ENCODE measurements at places on chromosomes 1 and 21.

DNA sequence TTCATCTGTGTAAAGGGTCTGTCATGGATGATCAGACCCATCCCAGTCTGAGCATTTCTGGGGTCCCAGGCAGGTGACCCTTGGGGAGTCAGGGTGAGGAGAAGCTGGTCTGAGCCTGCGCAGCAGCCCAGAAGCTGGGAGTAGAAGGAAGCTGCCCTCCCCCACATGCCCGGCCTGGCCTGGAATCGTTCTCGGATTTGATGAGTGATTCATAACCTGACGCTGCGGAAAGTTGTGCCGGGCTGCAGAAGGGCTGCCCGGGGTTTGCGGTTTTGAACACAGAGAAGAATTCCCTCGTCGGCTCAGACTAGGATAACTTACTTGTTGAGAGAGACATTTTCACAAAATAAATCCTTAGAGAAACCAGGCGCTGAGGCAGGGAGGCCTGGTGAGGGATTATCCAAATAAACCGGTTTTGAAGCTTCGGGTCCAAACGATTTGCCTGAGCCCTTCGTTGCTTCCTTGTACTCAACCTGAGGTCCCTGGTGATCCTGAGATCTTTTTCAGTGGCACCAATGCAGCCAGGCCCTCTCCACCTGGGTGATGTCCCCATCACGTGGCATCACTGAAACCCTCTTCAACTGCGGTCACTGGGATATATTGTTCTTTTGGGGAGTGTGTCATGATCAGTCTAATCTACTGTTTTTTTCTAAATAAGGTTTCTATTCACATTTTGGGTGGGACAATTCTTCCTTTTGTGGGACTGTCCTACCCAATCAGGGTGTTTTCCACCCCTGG is 29.2 kb downstream of the EPHB2 start:
- no peak for DNase-seq

- no peak for DNase-seq
Observed at GRCh38 chr1:246280551-246280950, 226.5 kb downstream of the SMYD3 start.

DNA sequence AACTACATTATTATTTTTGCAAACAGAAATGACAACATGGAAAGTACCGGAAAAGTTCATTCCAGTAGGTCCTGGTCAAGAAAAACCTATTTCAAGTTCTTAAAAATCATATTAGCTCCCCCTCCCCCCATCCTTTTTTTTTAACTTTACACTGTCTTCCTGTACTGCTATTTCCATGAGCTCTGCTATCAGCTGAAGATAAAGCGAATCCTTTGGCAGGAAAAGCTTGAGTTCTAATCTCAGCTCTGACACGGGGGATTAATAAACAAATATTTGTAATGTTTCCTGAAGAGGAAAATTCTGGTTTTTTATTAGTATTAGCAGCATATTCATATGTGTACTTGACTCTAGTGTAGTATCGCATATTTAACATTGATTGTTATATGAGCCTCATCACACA is 190.7 kb upstream of the ESRRG start:
- DNase-seq = no peak

DNA sequence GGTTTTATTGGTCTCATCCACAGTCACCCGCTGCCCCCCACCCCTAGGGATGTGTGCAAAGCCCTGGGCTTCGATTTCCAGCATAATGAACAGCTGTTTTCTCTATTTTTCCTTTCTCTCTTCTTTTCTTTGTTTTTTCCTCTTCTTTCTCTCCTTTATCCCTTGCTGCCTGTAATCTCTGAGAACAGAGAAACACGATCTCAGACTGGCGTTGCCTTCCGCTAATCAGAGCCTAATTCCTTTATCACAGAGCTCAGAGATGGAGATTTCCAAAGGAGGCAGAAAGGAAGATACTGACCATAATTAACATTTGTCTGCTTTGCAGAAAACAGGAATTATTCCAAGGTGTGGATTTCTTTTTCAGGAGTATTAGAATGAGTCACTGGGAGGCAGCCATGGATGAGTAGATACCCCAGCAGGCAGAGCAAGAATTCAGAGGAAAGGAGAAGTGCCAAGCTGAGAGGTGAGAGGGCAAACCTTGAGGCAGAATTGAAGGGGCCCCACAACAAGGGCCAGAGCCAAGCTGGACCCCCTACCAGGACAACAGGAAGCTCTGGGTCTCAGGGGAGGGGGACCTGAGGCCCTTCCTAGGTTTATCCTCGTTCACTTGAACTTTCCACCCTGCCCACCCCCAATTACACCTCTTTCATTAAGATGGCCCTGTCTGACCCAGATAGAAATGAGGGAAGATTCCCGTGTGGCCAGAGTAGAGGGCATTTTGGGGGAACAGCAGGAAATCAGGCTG is 33.3 kb downstream of the MATN1 start:
- no peak for DNase-seq

- DNase-seq = no peak
Observed at GRCh38 chr1:116433275-116434257, 60.5 kb downstream of the ATP1A1 start.

- DNase-seq = no peak
Observed at GRCh38 chr1:235643837-235644692, 5.5 kb downstream of the GNG4 start.

Measured in GM20000 (cell line).